Suprapubic skin (tissue), 4 donors: ENCODE measurements at places on chromosomes 1 and 21. TPM values are rescaled to one million over a fixed set of nuclear protein-coding genes. Genes with fewer than 3 reads are reported as not detected.

The CHODL gene
- 1.9 TPM for total RNA-seq

- peak; percentile 92 for DNase-seq
- no peaks in the 10 kb centered on the region for H3K27me3 ChIP-seq
- peak overlapping the region; percentile 12 for H3K4me3 ChIP-seq
- H3K36me3 ChIP-seq: no peaks in the 10 kb centered on the region
- no peaks in the 10 kb centered on the region for H3K4me1 ChIP-seq
Observed at GRCh38 chr1:207941665-207942064, 30.7 kb upstream of the CD34 start.

GRCh38 chr1:165954940-165955339, 127.5 kb downstream of the UCK2 start:
- DNase-seq: no peak
- no peak overlapping the region for H3K27ac ChIP-seq
- H3K27me3 ChIP-seq: no peaks in the 10 kb centered on the region
- no peaks in the 10 kb centered on the region for H3K4me1 ChIP-seq
- no peak overlapping the region for H3K4me3 ChIP-seq

DNA sequence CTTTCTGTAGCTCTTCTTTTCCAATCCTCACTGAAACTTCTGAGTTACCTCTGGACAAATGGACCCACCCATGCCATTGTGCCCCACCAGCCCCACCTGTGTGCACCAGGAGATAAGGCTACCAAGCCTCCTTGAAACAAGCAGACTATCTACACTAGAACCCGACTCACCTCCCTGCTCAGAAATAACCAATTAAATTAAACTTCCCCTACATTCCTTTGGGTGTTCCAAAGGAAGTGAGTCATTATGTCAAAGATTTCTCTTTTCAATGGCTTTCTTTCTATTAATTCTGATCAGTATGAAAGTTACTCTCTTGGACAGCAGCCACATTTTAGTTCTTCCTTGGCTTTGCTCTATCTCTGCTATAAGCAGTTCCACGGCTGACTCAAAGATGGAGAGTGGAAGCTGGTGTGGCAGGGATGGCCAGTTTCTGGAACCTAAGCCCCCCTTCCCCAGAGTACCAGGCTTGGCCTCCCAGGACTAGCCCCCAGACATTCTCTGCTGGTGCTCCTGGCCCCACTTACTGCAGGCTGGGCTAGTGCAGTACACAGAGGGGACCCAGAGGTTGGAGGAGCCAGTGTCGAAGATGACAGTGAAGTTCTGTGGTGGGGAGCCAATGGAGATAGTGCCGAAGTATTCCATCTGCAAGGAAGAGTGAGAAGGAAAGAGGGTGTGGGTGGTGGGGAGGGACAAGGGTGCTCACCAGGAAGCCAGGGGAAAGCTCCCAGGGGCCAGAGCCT, 1.9 kb downstream of the CTSE start:
- DNase-seq: no peak
- H3K4me1 ChIP-seq: peaks cover 6% of the 10 kb centered on the region
- no peaks in the 10 kb centered on the region for H3K27me3 ChIP-seq
- no peaks in the 10 kb centered on the region for H3K36me3 ChIP-seq

GRCh38 chr1:180563026-180563827, 4.5 kb downstream of the OVAAL start:
- H3K27me3 ChIP-seq: no peaks in the 10 kb centered on the region
- H3K27ac ChIP-seq: no peak overlapping the region
- no peak for DNase-seq
- H3K36me3 ChIP-seq: no peaks in the 10 kb centered on the region
- no peak overlapping the region for H3K4me3 ChIP-seq

DNA sequence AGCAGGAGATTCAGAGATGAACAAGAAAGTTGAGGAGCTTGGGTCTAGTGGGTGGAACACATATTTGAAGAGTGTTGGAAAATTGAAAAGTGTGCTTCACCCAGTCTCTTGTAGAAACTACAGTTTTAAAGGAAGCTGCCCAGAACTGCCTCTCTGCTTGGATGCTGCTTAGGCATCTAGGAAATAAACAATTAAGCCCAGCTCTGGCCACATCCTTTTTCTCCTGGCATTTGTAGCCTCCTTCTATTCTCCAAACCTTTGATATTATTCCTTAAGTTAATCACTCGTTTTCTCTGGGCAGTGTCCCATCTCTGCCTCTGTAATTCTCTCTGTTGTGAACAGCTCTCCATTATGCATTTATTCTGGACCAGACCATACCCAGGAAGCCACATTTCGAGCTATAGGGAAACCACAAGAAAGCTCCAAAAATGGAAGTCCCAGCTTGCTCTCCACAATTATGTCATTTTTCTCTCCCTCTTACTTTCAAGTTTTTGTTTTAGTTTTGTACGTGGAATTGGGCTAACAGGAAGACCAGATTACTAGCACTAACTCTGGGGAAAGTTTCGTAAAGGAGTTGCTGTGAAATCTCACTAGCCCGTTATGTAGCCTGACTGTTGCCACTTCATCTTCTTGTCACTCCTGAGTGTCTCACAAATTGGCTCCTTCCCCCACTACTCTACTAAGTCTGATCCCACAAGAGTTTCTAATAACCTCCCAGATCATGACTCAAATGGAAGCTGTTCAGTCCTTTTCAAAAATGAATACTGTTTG, 102.2 kb downstream of the NTMT2 start:
- no peak for DNase-seq
- H3K4me1 ChIP-seq: no peaks in the 10 kb centered on the region
- H3K27ac ChIP-seq: no peak overlapping the region
- no peak overlapping the region for H3K4me3 ChIP-seq
